ENCODE measurements at places on chromosomes 12 and 14.

- DNase-seq, result no peak
These were observed 194.2 kb downstream of the GXYLT1 start for GRCh38 chr12:41950455-41950854.

DNA sequence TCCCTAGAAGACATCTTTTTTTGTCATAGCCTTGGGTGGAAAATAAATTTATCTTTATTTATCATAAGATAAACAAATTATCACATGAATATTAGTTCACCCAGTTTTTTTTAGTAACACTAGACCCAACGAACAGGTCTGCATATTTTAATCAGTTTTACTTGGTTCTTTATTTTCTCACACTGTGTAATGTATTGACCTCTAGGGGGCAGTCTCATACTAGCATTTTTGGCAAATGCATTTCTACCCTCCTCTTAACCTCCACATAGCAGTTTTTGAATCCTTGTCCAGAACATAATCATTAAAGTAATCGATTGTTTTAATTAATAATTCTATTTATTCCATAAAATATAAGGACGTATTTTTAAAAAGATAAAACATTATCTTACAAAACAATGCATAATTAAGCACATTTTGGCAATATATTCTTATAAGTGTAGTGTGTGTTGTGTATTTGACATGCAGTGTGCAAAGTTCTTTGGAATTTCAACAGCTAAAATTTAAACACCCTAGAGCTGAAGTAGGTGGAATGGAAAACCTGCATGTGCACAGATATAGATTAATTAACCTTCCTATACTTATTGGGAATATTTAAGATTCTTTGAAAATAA, 31.6 kb upstream of the PTPRQ start:
- DNase-seq, result no peak

- no peak for DNase-seq
These were observed 53.0 kb downstream of the SMUG1 start for GRCh38 chr12:54135621-54136350.

GRCh38 chr14:99747582-99748330, 45.5 kb upstream of the EML1 start:
- no peak for DNase-seq

GRCh38 chr14:31070431-31070830, 44.3 kb upstream of the STRN3 start:
- DNase-seq, result no peak

GRCh38 chr14:101972126-101972866, 7.9 kb downstream of the DYNC1H1 start:
- DNase-seq, result no peak

DNA sequence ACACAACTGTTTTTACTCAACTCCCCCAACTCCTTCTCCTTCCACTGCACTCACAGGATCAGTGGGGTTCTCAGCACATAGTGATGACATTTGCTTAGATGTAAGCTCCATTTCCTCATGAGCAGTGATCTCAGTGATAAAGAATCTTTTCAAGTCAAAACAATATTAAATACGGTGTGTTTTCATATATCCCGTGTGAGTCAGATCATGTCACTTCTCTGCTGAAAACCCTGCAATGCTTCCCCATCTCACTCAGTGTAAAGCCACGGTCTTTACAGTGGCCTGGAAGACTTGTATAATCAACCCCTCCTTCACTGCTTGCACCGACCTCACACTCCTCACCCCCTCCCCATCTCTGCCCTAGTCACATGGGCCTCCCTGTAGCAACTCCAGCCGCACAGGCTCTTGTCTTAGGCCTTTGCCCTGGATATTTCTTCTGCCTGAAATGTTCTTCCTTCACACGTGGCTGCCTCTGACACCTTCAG, 149.7 kb upstream of the ARHGAP5 start:
- no peak for DNase-seq

DNA sequence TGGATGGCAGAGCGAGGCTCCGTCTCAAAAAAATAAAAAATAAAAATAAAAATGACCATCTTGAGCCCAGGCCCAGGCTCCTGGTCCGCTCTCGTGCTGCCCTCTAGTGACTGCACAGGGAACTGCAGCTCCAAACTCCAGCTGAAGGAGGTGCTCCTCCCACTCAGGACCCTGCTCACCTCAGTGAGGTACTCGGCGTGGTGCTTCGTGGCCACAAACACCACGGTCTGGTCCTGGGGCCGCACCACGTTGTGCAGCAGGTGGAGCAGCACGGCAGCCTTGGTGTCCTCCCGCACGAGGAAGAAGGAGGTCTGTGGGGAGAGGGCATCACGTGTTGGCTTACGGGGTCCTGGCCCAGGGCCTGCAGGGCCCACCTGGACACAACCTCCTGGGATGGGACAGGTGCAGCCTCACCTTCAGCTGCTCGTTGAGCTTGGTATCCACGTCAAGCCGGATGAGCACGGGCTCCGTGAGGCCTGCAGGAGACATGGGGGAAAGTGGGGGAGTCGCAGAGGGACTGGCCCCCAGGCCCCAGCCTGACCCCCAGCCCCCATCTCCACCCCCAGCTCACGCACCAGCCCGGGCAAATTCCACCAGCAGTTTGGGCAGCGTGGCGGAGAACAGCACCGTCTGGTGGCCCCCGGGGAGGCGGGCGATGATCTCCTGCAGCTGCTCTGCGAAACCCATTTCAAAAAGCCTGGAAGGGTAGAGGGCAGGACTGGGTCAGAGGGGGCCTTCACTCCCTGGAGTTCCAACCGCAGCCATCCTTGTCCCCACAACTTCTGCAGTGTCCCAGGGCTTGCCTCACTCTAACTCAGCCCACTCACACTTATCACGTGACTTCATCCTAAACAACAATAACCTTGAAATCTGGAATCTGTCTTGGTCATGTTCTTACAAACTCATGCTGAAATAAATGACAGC, 10.6 kb downstream of the DDX54 start:
- DNase-seq, result peak; percentile 96
